Muscle of arm (tissue), 14 donors: ENCODE measurements at places on chromosomes 6 and 20.

- no peak for DNase-seq
Measured at GRCh38 chr6:2035046-2035445, 210.4 kb downstream of the GMDS start.

GRCh38 chr20:40592941-40593340 is 96.1 kb downstream of the MAFB start:
- no peak for DNase-seq

GRCh38 chr6:74283532-74283931 is 587.5 kb downstream of the CD109 start:
- no peak for DNase-seq

- no peak for DNase-seq
Measured at GRCh38 chr6:14134211-14134910, 16.8 kb downstream of the CD83 start.

DNA sequence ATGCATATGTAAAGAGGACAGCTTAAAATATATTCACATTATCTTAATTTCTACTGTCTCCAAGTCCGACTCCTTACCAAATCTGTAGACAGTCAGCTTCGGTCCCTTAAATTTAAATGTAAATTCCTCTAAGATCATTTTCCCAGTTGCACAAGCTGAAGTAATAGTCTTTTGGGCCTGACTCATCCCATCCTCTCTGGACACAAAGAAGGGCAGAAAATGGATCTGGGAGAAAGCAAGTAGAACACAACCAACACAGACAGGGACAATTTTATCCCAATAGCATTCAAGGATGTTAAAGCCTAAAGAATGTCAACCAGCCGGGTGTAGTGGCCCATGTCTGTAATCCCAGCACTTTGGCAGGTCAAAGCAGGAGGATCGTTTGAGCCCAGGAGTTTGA is 228.3 kb downstream of the ARHGAP18 start:
- DNase-seq, result no peak

DNA sequence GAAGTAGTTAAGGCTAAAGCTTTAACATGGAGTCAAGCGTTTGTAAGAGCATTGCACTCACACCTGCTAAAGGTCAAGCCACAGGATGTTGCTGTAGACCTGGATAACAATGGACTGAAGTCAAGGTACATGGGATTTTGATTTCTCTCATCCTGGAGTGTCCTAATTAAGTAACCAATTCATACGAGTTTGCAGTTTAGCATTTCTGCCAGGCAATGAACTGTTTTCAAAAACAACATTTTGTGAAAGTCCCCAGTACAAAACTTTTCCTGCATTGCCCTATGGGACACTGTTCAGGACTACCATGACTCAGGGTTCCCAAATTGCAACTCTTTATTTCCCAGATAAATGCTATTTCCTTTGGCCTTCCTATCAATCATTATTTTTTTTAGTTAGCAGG is 17.4 kb upstream of the SIRPB1 start:
- no peak for DNase-seq

DNA sequence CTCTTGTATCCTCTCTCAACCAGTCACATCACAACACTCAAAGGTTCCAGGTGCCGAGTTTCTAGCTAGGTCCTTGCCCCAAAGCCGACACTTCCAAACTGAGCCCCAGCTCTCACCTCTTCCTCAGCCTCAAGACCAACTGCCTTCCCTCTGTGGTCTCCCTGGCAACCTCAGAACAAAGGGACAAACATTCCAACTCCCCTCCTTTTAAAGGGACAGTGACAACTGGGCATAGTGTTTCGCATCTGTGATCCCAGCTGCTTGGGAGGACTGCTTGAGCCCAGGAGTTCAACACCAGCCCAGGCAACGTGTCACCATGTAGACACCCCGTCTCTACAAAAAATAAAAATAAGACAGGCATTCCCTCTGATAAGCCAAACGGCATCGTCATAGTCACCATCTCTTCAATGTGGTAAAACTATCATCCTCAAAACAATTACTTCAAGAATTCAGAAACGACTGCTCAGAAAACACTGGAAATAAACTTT is 11.3 kb downstream of the DIDO1 start:
- peak; percentile 50 for DNase-seq

DNA sequence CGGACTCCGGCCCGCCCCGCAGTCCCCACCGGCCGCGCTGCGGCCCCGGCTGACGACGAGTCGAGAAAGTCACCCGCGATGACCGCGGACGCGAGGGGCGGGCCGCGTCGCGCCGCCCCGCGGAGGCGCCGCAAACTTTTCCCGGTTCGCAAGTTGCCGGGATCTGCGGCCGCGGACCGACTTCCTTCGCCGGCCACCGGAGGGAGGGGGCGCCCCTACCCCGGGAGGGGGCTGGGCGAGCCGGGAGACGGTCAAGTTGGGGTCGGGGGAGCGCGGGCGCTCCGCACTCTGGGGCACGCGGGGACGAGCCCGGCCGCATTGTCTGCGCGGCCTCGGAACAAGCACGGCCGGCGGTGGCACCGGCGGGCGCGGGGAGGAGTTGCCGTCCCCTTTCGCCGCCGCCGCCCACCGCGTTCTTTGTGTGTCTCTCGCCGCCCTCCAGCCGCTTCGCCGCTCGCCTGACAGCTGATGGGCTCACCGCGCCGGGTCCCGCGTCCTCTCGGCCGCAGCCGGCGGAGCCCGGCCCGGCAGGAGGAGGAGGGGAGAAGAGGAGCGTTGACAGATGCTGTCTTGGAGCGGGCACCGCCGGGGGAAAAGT is 131.6 kb downstream of the OGFRL1 start:
- DNase-seq, result peak; percentile 23

GRCh38 chr6:143187238-143187923 is 126.7 kb downstream of the AIG1 start:
- peak; percentile 77 for DNase-seq

DNA sequence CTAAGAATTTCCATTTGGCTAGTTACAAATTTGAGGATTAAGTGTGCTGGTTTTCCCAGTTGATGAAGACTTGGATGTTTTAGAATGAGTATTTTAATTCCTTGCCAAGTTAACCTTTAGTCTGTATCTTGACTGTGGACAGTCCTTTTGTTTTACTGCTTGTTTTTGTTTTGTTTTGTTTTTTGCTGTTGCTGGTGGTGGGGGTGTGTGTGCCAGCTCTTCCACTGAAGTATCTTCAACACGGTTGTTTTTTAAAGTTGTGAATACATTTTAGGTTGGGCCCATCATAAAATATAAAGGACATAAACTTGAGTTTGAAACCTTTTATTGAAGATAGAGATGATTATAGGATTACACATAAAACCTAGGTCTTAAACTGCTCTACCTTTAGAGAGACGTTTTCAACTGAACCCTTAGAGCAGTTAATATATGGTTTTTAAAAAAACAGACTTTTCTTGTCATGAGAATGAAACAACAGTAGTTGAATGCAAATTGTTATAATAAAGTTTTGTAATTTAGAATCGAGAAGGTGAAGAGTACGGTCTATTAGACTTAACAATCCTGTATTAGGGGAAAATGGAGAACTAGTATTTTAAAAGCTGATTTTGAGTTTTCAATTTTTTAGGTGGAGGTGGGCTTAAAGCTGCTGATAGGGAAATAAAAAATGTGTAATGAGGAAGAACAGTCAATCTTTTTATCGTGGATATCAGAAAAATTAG is 4.0 kb downstream of the QKI start:
- DNase-seq, result no peak

GRCh38 chr6:25172819-25173218 is 106.4 kb upstream of the CARMIL1 start:
- no peak for DNase-seq

DNA sequence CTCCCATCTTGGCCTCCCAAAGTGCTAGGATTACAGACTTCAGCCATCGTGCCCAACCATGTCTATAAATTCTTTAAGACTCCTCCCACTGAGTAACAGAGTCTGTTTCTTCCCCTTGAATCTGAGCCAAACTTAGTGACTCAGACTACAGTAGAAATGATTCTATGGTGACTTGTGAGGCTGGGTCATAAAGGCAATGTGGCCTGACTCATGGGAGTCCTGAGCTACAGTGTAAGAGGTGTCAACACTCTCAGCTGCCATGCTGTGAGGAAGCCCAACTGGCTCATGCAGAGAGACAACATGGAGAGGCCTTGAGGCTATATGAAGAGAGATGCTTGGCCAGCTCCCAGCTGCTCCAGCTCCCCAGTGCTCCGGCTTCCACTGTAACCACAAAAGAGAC is 5.2 kb upstream of the NRSN2 start:
- DNase-seq, result no peak

- no peak for DNase-seq
Measured at GRCh38 chr6:155075930-155076695, 81.0 kb downstream of the TIAM2 start.

DNA sequence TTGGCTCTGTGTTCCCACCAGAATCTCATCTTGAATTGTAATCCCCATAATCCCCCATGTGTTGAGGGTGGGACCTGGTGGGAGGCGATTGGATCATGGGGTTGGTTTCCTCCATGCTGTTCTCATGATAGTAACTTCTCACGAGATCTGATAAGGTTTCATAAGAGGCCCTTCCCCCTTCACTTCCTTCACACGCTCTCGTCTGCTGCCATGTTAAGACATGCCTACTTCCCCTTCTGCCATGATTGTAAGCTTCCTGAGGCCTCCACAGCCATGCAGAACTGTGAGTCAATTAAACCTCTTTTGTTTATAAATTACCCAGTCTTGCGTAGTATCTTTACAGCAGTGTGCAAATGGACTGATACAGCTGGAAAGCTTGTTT is 90.0 kb downstream of the ELOVL5 start:
- no peak for DNase-seq

- no peak for DNase-seq
Measured at GRCh38 chr20:32535316-32535952, 49.7 kb downstream of the NOL4L start.

- no peak for DNase-seq
Measured at GRCh38 chr6:100057941-100058340, 63.9 kb upstream of the MCHR2 start.

DNA sequence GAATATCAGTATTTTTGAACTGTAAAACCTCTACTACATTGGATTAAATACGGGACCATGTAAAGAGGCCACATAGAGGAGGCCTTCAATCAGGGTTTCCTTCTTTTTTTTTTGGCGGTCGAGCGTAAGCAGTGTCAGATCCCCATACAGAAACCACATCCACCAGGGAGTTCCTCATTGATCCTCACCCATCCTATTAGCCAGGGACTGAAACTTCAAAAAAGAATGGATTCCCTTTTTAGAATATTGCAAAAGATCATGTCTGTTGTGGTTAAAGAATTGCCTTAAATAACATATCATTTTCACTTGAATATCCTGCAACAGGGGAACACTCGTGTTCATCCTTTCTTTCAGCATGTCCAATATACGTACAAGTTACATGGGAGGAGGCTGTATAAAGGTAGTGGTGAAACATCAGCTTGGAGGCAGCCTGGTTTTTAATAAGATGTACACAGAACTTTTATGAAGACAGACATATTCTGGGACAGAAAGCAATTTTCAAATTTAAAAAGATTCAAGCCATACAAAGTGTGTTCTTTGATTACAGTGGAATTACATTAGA is 96.1 kb downstream of the PPP1R14C start:
- no peak for DNase-seq

DNA sequence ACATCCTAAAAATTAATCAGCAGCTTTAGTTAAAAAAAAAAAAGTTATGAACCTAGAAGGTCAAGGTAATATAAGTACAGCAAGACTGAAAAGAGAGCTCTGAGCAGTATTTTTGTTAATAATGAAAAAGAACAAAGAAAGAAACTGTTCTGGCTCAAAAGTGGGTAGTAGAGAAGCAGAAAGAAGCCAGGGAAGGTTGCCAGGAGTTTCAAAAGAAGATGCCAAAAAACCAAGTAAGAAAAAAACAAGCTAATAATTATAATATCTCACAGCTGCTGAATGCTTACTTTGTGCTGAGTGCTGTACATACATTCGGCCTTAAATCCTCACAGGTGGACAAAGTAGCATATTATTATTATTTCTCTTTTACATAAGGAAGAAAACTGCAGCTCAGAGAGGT is 31.9 kb downstream of the NRSN1 start:
- peak; percentile 26 for DNase-seq

DNA sequence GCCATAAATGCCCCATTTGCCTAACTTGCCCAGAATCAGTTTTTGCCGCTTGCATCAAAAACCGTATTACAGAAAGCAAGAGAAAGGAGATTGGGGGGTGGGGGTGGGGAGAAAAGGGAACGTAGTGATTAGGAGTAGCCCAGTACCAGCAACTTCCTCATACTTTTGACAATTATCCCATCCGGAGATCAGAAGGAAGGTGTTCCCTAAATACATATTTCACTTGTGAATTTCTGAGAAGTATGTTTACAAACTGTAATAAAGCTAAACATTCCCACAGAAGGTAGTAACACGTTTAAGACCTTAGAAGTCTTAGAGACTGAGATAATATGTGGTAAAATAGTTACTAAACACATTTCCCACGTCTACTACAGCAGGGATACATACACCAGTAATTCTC is 14.5 kb downstream of the PREP start:
- DNase-seq, result no peak

GRCh38 chr6:20846602-20847028 is 312.4 kb downstream of the CDKAL1 start:
- no peak for DNase-seq

DNA sequence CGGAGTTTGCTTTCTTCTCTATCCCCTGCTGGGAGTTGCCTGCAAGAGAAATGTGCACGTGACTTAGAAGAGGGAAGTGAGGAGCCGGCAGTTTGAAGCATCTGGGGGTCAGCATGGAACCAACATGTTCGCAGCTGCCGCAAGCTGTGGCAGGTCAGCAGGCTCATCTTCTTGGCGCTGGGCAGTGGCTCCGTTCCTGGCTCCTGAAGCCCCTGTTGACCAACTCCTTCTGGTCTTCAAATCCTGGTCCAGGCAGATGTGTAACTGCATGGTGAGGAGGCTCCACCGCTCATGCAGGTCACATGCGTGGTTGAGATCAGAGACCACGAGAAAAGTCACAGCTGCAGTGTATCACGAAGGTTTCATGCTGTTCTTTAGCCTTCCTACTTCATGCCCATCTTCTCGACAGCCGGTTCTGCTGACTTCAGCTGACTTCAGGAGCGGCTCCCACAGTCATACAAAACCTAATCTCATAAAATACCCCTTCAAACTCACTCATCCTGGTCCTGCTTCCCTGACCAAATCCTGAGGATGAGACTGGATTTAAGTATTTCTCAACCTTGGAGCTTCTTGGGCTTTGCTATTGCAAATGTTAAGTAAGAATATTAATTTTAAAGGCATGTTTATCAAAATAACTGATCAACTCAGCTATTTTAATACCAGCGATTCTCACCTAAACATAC is 44.9 kb upstream of the BCAS1 start:
- no peak for DNase-seq

- DNase-seq, result peak; percentile 83
Measured at GRCh38 chr6:148713921-148714320, 32.9 kb upstream of the UST start.

GRCh38 chr6:149056777-149057463 is 260.6 kb upstream of the TAB2 start:
- DNase-seq, result no peak

- peak; percentile 54 for DNase-seq
Measured at GRCh38 chr6:34145161-34146020, 496 bp downstream of the GRM4 start.
